Stimulated activated CD8-positive, alpha-beta memory T cell treated with anti-CD3 and anti-CD28 coated beads, Interleukin-7, amount 100 ng/mL, for 1 hour (primary cell): ENCODE measurements at places on chromosomes 7 and 10.

GRCh38 chr10:72645263-72645858 lies 19.5 kb upstream of the MICU1 start:
- DNase-seq, result no peak

GRCh38 chr10:66365686-66366085 lies 560.1 kb upstream of the LRRTM3 start:
- no peak for DNase-seq

GRCh38 chr10:93115661-93116383 lies 42.1 kb downstream of the CYP26A1 start:
- DNase-seq, result peak; percentile 52

DNA sequence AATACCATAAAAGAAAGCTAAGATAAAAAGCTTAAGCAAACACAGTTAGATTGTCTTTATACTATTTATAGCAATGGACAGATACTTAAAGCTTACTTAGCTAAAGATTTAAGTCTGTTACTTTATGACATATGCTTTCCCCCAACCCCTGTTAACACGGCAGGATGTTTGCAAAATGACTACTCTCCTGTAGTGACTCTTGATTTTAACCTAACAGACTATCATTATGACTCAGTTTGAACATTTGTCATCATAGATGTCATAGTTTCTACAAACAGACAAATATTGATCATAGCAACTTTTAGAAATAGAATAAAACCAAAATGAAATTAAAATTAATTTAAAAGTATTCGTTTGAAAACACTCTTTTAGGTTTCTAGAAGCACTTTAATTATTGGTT lies 7.8 kb upstream of the COMMD3 start:
- no peak for DNase-seq

DNA sequence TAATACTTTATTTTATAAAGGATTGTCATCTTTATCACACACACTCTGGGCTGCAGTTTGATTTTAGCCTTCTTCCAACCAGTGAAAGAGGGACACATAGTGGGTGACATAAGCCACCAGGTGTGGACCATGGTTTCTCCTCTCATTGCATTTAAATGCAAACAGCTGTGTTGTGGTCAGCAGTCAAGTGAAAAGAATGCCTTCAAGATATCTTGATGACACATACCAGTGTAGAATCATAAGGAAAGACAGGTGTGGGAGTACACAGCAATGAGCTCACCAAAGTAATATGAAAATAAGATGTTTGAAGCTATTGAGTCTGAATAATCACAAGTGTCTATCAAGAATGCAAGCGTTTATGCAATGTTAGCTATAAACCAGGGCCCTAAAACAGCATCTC lies 580.0 kb downstream of the XPNPEP1 start:
- DNase-seq, result no peak

- no peak for DNase-seq
These were observed 76.4 kb downstream of the MBL2 start for GRCh38 chr10:52696232-52696631.

DNA sequence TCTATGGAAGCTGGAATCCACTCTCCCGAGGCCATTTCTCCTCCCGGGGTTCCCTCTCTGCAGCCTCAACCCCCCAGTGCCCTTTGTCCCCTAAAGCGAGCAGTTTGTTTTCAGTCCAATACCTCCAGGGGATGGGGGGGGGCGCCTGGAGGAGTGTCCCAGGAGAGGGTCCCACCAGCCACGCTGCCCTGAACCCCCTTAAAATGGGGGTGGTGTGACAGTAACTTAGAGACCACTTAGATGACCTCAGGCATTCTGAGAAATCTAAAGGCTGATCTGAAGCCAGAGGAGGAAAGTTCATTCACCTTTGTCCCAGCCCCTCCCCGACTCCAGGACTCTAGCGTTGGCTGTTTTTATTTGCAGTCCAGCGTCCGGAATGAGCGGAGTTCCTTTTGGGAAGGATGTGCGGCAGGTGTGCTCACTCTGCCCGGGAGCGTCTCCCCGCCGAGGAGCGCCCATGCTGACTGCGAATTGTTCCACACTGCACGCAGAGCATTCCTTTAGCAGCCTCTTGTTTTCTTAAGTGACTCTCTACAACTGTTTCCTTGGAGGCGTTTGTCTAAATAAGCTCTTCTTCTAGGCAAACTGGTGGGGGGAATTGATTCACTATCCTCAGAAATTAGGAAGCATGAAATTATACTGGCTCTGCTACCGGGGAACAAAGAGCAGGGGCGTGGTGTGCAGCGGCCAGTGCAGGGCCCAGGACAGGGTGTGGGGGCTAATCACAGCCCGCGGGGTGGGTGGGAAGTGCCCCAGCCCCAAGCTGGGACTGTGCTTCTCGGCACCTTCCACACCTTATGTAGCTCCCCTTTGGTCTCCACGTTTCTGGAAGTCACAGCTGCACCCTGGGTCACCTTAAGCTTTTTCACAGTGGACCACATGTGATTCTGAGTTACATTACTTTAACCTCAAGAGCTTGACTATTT lies 46.3 kb downstream of the SYPL1 start:
- no peak for DNase-seq

- no peak for DNase-seq
These were observed 494.6 kb upstream of the GRM3 start for GRCh38 chr7:86149024-86149665.

DNA sequence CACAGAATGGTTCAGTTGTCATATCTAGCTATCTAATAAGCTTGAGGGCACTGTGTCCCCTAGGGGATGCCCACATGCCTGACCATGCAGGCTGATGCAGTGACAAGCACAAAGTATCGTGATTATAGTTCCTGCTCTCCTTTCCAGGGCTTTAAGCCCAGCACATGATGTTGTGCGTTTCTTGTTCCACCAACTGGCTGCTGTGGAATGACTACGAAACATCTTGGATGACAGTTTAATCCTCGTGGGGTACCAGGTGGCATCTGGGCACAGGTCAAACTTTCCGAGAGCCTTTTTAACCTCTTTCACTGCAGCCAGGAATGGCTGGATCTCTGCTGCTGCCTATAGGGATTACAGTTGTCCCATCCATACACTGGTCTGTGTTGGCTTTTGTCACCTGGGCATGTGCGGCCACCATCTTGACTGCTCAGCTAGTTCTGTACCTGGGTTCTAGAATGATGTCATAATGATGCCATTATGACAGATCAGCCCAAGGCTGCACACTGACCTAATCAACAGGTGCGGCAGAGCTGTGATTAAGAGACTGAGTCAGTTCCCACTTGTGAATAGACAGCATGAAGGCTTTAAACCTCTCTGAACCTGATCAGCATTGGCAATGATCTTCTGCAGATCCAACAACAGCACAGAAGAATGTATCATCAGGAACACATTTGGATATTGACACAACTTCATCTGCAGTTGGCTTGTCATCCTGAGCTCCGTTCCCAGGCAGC lies 144.1 kb downstream of the DLG5 start:
- no peak for DNase-seq

DNA sequence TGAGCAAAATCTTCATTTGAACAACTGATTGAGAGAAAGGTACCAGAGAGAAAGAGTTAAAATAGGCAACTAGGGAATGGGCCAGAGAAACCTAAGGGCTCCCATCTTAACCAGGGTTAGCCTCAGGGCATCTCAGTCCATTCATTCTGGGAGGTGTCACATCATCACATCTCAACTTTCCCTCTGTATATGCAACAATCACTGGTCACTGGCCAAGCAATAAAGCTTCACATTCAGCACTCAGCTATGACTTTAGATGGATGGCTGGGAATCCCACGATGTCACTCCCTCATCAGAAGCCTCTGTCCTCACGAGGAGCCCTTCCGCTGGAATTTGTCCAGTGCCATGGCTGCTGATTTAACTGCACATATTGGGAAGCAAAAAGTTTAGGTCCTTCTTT lies 172.1 kb upstream of the MGMT start:
- no peak for DNase-seq

DNA sequence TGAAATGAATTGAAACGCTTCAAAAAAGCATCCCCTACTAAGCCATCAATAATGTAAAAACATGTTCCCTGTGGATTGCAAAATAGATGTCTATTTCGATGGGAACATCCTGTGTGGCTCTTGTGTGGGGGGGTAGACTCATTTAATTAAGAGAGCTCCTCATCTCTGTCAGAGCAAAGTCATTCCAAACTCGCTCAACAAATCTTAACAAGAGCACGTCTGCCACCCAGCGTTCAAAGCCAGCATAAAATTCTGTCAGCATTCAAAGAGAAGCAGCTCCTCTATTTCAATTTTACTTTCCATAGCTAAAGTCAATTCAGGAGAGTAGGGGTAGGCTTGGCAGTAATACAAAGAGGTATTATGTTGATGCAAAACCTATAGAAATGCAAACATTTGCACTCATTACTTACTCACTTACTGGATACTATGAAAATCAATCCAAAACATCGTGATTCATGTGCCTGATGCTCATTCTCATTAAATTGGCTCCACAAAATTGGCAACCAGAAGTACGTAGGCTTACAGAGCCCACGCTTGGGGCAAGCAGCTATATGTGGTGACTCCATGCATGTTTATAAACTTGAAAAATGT lies 114.9 kb downstream of the IPMK start:
- DNase-seq, result no peak

DNA sequence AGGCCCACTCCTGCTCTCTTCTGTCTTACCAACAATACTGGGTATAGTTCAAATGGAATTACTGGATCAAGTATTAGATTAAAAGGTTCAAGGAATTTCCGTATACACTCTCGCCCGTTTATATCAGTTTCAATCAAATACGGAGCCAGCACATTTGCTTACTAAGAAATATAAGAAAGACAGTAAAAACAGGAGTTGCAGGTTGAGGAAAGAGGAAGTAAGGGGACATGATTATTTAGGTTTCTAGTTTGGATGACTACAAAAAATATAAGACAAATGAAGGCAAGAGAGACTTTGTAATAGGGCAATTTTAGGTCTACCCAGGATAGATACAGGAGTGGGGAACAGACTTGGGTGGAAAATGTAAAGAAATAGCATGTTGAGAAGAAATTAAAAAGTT lies 109.9 kb upstream of the ABI1 start:
- DNase-seq, result no peak
